ENCODE measurements at places on chromosomes 5 and 9.

- no peak for DNase-seq
These were observed 83.7 kb downstream of the PCSK5 start for GRCh38 chr9:75974016-75974766.

DNA sequence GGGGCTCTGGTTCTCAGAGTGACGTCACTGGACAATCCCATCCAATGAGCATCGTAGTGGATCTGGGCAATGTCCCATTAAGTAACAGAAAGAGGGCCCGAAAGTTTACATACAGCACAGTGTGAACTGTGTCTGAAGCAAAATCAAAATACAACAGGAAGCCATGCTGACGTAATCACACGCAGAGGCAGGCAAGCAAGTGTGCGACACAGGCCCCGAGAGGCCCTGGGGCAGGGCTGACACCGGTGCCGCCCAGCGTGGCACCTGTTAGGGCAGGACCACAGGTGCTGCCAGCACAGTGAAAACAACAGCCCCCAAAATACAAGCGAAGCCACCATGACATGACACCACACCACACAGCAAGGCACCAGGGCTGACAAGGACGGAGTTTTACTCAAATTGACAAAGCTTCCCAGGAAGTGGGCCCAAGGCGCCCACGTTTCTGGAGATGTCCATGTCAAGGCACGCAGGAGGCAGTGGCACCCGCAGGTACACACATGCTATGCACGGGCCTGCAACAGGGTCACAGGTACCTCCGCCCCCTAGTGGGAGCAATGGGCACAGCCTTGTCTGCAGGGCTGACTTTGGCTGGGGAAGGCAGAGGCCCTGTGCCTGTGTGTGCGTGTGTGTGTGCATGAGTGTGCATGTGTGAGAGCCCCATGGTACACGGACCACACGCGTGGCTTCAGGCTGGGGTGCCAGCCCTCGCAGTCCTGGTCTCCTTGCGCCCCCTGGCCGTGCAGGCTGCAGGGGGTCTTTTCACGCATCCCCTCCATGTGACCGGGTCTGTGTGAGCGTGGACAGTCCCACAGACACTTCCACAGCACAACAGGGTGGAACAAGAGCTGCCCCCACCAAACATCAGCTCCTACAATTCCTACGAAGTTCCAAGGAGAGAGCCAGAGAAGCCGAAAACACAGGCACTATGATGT lies 19.6 kb downstream of the QSOX2 start:
- peak; percentile 61 for DNase-seq

DNA sequence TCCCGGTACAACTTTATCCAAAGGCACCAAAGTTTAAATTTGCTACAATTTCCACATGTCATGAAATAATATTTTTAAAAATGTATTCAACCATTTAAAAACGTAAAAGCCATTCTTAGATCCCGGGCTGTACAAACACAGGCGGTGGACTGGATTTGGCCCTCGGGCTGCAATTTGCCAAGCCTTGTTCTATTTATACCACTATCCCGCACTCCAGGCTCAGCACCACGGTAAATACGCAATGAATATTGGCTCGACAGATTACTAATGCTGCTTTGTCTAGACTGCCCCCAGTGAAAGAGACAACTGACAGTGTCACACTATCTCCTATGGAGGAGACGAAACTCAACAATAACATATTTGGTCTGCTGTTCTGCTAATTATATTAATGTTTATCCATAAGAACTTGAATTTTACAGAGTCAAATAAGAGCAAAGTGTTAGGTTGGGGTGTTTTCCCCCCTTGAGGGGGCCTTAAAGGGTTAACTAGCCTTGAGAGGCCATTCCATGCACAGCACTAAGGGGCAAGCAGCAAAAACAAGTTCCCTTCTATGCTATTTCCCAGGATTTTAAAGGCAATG lies 98.1 kb downstream of the MARCHF11 start:
- DNase-seq = no peak

DNA sequence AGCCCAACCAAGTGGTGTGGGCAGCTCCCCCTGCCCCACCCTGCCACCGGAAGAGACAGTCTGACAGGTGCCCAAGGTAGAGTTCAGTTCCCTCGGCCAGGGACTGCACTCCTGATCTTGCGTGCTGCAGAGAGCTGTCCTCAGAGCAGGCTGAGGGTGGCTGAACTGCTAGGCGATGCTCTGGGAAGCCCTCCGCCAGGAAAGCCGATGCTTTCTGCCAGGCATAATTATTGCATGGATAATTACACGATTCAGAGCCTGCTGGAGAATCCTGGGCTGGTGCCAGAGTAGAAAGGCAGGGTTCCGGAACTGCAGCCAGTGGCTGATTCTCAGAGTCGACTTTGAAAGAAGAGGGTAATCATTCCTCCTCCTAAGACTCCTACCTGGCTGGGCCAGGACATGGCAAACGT lies 19.3 kb downstream of the KCNIP1 start:
- DNase-seq = no peak
